Hepatocyte (in vitro differentiated cells): ENCODE measurements at places on chromosomes 7 and 10. TPM values are rescaled to one million over a fixed set of nuclear protein-coding genes. Genes with fewer than 3 reads are reported as not detected.

GRCh38 chr7:156499247-156499881, 141.2 kb upstream of the RNF32 start:
- no peak for DNase-seq

- DNase-seq, result no peak
Measured at GRCh38 chr10:98560565-98560964, 113.8 kb upstream of the HPS1 start.

DNA sequence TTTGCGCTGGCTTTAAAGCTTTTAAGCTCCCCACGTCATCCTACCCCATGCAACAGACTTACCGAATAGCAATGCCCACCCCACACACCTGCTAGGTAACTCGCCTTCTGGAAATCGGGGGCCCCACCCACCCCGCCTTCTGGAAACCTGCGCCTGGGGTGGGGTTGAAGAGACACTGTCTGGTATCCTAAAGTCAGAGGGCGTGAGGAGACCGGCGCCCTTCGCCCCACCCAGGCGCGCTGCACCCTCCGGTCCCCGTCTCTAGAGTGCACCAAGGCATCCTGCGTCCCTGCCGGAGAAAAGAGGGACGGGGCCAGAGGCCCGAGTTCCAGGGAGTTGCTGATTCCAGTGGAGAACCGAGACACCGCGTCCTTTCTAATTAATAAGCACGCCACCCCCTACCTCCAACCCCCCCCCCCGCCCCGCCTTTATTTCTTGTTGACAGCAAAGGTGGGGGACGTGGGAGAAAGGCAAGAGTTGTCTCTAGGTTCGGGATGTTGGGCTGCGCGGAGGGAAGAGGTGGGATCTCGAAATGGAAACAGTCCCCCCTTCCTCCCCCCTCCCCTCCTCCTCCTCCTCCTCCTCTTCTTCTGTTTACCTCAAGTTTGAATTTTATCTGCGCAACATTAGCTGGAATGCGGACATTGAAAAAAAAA, 220.9 kb upstream of the MKLN1 start:
- peak; percentile 50 for DNase-seq

GRCh38 chr7:2792856-2793487, 51.1 kb downstream of the GNA12 start:
- DNase-seq, result no peak

DNA sequence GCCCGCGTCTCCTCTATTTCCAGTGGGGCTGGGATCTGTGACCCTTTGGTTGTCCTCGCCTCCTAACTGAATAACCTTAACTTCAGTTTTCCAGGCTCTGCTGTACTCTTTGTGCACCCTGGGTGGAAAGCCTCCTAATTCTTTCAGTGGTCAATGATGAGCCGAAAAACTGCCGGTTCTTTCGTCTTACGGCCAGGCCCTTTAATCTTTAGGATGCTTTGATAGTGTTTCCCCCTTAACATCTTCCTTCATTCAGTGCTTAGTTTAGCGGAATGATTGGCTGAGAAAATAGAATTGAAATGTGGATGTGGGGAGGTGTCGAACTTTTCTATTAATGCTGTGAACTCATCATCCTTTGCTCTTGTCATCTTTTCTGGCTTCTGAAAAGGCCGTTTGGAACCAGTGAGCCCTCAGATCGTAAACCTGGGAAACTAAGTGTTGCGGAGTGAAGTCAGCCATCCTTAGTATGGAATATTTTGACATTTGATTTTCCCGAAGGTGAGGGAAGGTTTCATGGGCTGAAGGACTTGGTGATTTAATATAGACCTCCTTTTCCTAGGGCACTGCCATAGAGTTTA, 847 bp downstream of the GARS1 start:
- DNase-seq, result no peak

- DNase-seq, result peak; percentile 80
Measured at GRCh38 chr10:132447446-132448247, 50.6 kb downstream of the PWWP2B start.

DNA sequence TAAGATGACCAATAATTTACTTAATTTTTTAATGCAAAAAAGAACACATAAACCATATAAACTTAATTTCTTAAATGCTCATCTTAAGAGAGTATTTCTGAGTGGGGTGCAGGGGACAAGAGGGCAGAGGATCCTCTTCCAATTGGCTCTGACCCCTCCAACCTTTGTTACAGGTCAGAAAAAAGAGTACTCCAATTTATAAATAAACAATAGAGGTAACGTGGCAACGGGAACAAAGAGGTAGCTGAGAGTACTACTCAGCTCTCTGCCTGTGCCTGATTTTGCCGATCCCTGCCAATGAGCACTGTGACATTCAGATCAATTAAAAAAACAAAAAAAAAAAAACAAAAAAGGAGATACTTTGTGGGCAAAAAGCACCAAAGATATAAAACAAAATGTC, 307.9 kb downstream of the PARD3 start:
- DNase-seq, result no peak

DNA sequence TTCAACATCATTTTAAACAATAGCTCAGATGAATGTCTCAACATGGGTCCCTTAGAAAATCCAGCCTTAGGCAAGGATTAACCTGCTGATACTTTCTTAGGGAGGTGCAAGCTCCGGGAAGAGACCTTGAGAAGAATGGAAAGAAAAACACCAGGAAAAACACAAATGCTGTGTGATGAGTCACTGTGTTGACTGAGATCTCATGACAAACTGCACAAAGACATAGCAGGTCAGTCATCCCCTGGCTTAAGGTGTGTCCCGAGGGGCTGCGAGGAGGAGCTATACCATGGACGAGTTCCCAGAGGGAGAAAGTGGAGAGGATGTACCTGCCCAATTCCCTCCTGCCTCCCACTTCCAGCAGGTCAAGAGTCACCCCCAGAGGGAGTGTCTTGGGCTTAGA, 98.0 kb downstream of the TEX36 start:
- peak; percentile 51 for DNase-seq

DNA sequence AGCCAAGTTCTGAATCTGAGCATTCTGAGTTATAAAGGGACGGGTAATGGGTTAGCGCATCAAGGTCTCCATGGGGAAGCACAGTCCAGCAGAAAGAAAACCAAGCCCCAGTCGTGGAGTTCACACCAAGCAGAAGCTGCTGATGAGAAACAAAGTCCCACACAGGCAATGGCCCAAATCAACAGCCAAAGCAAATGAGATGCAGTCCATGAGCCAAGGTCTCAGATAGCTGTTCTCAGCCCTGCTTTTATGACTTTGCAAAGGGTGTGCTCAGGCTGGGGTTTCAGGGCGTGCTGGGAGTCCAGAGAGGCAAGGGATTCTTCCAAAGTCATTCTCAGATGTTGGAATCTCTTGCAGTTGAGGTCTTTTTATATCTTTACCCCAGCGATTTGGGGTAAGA, 32.0 kb downstream of the THNSL1 start:
- peak; percentile 9 for DNase-seq

GRCh38 chr10:29970576-29970975, 88.8 kb downstream of the JCAD start:
- DNase-seq, result no peak

- DNase-seq, result no peak
Measured at GRCh38 chr7:54864663-54865062, 105.7 kb upstream of the SEC61G start.

Gene CHRM2
- 2.3 and 3.4 TPM in 2 replicates for polyA plus RNA-seq

Gene ZNF727
- not detected in 2 replicates for polyA plus RNA-seq

Gene CALHM3
- polyA plus RNA-seq, result not detected in 2 replicates

Gene C10orf62
- polyA plus RNA-seq, result not detected in 2 replicates

Gene LMOD2
- polyA plus RNA-seq, result not detected in 2 replicates
